ENCODE measurements at places on chromosomes 12 and 14.

GRCh38 chr12:31263661-31264060 is 62.3 kb downstream of the SINHCAF start:
- DNase-seq = no peak

DNA sequence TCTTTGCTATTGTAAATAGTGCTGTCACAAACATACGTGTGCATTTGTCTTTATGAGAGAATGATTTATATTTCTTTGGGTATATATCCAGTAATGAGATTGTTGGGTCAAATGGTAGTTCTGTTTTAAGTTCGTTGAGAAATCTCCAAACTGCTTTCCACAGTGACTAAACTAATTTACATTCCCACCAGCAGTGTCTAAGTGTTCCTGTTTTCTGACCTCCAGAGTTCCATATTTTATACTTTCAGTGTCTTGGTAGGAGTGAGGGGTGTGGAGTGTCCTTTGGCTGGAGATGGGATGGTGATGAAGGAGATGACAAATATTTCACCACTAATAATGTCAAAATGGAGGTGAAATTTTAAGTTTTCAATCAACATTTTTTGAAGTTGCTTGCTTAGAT is 86.4 kb downstream of the DACT1 start:
- DNase-seq = no peak

GRCh38 chr14:75280291-75280830 is 1.7 kb downstream of the FOS start:
- DNase-seq = no peak

- DNase-seq = no peak
These were observed 67.5 kb downstream of the SLC41A2 start for GRCh38 chr12:104890476-104891096.

DNA sequence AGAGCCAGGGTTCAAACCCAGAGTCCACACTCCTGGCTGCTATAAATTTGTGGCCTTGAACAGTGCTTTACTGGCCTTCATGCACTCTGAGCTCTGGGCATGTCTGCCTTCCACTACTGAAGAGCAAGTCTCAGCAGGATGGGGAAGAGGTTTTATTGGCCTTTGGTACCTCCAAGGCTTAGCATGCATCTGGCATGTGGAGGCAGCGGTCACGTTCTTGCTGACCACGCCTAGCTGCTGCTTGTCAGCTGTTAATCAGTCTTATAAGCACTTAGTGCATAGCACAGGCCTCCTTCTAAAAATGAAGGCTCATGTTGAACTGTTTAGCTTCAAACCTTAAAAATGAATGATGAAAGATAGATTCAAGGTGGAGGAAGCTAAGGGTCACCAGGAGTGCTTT is 177.5 kb downstream of the PELI2 start:
- DNase-seq = no peak

DNA sequence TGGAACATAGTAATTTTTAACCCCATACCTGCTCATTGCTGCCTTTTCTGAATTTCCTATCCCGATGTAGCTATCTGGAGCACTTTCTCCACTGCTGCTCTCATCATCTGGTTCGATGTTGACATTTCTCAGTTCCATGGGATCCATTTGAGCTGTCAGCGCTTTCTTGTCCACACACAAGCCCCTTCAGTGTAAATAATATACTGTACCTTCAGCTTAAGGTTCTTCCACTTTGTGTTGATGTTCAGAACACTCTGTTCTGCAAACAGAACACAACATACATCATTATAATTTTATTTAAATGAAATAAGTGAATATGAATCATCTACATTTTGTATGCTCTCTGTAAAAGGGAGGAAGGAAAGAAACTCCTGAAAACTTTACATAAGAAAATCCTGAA is 32.9 kb downstream of the SLC38A4 start:
- no peak for DNase-seq

DNA sequence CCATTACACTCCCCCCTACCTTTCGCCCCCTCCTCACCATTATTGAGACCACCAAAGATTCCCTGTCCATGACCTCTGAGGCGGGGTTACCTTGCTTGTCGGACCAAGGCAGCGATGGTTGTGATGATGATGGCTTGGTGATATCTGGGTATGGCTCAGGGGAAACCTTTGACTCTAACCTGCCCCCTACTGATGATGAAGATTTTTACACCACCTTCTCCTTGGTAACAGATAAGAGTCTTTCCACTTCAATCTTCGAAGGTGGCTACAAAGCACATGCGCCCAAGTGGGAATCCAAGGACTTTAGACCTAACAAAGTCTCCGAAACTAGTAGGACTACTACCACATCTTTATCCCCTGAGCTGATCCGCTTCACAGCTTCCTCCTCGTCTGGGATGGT is 350.2 kb downstream of the DIO2 start:
- no peak for DNase-seq

GRCh38 chr12:106433055-106433454 is 75.5 kb downstream of the POLR3B start:
- DNase-seq = no peak

DNA sequence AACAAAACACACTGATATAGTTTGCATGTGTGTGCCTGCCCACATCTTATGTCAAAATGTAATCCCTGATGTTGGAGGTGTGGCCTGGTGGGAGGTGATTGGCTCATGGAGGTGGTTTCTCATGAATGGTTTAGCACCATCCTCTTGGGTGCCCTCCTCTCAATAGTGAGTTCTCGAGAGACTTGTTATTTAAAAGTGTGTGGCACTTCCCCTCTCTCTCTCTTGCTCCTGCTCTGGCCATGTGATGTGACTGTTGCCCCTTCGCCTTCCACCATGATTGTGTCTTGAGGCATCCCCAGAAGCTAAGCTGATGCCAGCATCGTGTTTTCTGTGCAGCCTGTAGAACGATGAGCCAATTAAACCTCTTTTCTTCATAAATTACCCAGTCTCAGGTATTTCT is 454.1 kb upstream of the DCN start:
- DNase-seq = no peak

DNA sequence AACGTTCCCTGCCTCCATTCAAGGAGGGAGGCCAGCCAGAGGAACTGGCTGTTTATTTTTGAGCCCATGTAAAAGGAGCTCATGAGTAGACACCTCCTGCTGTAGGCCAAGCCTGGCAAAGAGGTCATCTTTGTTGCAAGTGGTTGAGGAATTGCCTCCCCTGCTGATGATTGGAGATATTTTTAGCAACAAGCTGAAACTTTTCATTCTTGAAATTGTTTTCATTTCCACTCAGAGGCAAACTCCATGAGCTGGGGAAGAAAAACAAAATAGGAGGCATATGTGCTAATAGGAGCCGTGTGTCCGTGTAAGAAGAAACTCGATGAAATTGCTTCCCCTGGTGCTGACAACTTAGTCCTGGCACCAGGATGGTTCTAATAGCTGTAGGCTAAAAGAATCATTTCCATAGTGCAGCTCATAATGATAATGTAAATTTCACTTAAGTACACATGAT is 440.1 kb upstream of the FAR2 start:
- no peak for DNase-seq

- no peak for DNase-seq
These were observed 1765.0 kb upstream of the FLRT2 start for GRCh38 chr14:83764656-83765599.

- no peak for DNase-seq
These were observed 177.2 kb upstream of the RASSF8 start for GRCh38 chr12:25781232-25781631.

DNA sequence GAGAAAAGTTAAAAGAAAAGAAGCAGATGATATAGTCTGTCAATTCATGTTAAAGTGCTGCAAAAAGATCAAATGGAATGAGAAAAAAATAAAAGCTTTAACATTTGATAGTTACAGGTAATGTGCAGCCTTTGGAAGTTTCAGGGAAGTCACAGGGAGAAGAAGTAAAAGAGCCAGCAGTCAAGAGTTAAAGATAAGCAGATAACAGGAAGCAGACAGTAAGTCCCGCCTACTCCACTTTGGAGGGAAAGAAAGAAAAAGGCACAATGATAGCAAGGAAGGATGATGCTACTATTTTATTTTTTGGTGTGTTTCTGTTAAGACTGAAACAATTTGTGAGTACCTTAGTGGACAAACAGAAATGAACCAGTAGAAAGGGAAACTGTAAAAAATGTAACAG is 111.1 kb upstream of the KRR1 start:
- no peak for DNase-seq

DNA sequence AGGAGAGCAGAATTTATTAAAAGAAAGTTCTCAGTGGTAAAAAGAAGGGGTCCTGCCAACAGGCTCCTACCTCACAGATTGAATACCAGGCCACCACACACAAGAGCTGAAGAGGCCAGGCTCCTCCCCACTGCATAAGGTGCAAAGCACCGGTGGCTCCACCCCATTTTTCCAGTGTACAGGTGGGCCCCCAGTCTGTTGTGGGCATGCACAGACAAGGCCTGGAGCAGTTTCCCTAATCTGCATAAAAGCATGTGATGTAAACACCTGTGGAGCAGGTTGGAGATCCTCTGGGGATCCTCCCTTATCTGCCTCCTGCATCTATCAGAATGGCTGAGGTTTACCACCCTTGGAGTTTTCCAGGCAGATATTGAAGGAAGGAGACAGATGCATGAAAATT is 45.7 kb upstream of the PDZRN4 start:
- no peak for DNase-seq

DNA sequence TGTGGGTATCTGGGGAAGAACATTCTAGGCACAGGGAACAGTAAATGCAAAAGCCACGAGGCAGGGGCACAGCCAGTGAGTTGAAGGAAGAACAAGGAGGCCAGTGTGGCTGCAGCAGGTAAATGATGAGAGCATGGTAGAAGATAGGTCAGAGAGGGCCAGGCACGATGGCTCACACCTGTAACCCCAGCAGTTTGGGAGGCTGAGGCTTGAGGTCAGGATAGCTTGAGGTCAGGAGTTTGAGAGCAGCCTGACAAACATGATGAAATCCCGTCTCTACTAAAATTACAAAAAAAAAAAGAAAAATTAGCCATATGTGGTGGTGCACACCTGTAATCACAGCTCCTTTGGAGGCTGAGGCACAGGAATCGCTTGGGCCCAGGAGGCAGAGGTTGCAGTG is 86.7 kb upstream of the ESRRB start:
- DNase-seq = no peak

GRCh38 chr12:2498964-2499500 is 295.7 kb upstream of the FKBP4 start:
- no peak for DNase-seq

DNA sequence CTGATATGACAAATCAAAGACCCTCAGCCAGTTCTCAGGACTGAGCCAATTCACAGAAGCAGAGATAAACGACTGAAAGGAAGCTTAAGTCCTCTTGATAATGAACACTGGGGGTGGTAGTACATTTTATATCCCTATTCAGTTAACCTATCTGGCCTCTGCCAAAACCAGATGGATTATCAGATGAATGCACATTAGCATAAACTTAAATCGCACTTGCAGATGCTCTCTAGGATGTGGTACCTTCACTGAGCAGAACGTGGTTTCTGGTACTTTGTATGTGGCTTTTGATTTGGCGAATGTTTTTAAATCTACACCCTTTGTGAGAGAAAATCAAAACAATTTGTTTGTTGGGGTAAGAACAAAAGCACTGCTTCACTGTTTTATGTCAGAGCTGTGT is 21.1 kb upstream of the TAS2R14 start:
- no peak for DNase-seq

GRCh38 chr12:54596526-54596946 is 8.1 kb upstream of the PPP1R1A start:
- DNase-seq = peak; percentile 61

GRCh38 chr12:49609059-49609874 is 3.8 kb upstream of the FAM186B start:
- no peak for DNase-seq

GRCh38 chr12:93087840-93088610 is 158.9 kb upstream of the EEA1 start:
- no peak for DNase-seq

GRCh38 chr12:116246490-116247179 is 30.9 kb downstream of the MED13L start:
- DNase-seq = no peak

GRCh38 chr12:42762395-42762925 is 172.9 kb upstream of the PRICKLE1 start:
- no peak for DNase-seq

GRCh38 chr12:111444314-111444924 is 38.7 kb downstream of the SH2B3 start:
- no peak for DNase-seq

GRCh38 chr14:103685276-103686211 is 29.7 kb downstream of the XRCC3 start:
- DNase-seq = no peak

GRCh38 chr14:49679271-49679670 is 8.7 kb downstream of the POLE2 start:
- no peak for DNase-seq

DNA sequence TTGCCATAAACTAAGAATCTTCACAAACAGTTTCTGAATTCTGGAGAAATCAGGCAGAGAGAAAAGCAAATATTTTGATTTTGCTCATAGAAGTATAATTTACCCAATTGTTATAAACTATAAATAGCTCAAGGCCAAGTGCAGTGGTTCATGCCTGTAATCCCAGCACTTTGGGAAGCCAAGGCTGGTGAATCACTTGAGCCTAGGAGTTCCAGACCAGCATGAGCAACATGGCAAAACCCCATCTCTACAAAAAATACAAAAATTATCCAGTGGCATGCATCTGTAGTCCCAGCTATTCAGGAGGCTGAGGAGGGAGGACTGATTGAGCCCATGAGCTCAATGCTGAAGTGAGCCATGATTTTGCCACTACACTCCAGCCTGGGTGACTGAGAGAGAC is 19.6 kb upstream of the MMP19 start:
- no peak for DNase-seq

DNA sequence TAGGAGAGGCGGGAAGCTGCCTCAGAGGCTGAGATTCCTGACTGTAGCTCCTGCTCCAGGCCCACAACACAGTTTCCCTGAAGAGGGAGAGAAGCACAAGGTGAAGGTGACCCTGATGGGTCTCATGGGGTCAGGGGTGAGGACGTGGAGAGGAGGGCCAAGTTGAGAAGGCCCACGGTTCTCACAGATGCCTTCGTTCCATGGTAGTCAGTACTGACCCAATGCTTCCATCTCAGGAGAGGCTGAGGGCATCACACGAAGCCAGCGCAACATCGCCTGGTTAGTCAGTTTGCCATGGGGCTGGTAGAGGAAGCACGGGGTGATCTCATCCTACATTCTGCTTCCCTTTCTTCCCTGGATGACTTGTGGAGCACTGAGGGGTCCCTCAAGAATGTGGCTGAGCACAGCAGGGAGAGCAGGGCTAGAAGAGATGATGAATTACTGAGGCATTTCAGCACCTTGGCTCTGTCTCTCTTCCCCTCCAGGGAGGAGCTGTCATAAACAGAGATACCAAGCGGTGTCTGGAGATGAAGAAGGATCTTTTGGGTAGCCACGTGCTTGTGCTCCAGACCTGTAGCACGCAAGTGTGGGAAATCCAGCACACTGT is 51.9 kb downstream of the GALNT8 start:
- DNase-seq = no peak

- no peak for DNase-seq
These were observed 4.1 kb downstream of the PLXNC1 start for GRCh38 chr12:94152292-94153078.

- DNase-seq = no peak
These were observed 52.4 kb downstream of the BCL2L14 start for GRCh38 chr12:12123036-12123604.

Measured in stimulated activated CD4-positive, alpha-beta T cell treated with anti-CD3 and anti-CD28 coated beads, Interleukin-4, amount 100 ng/mL, for 24 hours (primary cell).